Activated naive CD4-positive, alpha-beta T cell treated with anti-CD3 and anti-CD28 coated beads for 36 hours (primary cell): ENCODE measurements at places on chromosomes 3 and 15.

GRCh38 chr3:45907769-45908705 lies 21.7 kb downstream of the CCR9 start:
- no peak overlapping the region for H3K27ac ChIP-seq
- peaks cover 3% of the 10 kb centered on the region for H3K36me3 ChIP-seq
- peaks cover 11% of the 10 kb centered on the region for H3K4me1 ChIP-seq
- DNase-seq, result no peak

GRCh38 chr3:189824629-189825312 lies 193.6 kb downstream of the TP63 start:
- H3K27ac ChIP-seq, result no peak overlapping the region
- H3K4me3 ChIP-seq, result no peak overlapping the region
- H3K27me3 ChIP-seq, result no peaks in the 10 kb centered on the region
- H3K4me1 ChIP-seq, result no peaks in the 10 kb centered on the region
- no peak for DNase-seq

DNA sequence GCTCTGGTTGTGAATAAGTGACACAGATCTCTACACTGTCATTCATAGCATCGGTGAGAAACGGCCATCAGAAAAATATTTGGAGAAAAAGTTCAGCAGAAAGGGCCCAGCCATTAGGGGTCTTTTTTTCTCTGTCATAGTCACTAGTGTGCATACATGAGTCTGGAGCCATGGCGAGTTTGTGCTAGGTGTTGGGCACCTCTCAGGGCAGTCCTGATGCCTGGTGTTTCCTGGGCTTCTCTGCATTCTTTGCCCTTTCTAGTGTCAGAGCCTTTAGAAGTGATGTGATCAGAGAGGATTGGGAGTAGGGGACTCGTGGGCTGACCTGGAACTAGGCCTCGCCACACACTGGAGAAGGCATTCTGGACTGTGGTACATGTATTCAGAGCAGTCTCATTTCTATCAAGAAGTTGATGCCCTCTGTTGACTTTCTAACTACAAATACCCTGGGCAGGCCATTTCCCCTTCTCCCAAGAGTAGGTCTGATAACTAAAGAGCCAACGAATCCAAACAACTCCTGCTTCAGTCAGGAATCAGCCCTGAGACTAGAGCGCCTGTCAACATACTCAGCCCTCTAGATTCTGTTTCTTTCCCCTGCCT lies 1.6 kb downstream of the KY start:
- H3K36me3 ChIP-seq, result no peaks in the 10 kb centered on the region
- no peaks in the 10 kb centered on the region for H3K4me1 ChIP-seq
- no peak for DNase-seq

DNA sequence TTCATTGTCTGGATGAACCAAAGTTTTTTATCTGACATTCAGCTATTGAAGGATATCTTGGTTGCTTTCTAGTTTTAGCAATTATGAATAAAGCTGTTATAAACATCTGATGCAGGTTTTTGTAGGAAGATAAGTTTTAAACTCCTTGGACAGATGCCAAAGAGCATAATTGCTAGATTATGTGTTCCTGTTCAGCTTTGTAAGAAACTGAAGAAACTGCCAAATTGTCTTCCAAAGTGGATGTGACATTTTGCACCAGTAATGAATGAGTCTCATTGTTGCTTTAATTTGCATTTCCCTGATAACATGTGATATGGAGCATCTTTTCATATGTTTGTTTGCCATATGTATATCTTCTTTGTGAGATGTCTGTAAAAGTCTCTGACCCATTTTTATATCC lies 239.9 kb upstream of the TTC14 start:
- no peaks in the 10 kb centered on the region for H3K36me3 ChIP-seq
- no peak overlapping the region for H3K4me3 ChIP-seq
- peaks cover 2% of the 10 kb centered on the region for H3K27me3 ChIP-seq
- no peak for DNase-seq
- H3K4me1 ChIP-seq, result no peaks in the 10 kb centered on the region

- H3K27me3 ChIP-seq, result no peaks in the 10 kb centered on the region
- no peak overlapping the region for H3K4me3 ChIP-seq
- DNase-seq, result no peak
- no peak overlapping the region for H3K27ac ChIP-seq
Observed at GRCh38 chr3:106343811-106344210, 475.0 kb upstream of the CBLB start.
